Mammary epithelial cell (primary cell): ENCODE measurements at places on chromosomes 5 and 9. TPM values are rescaled to one million over a fixed set of nuclear protein-coding genes. Genes with fewer than 3 reads are reported as not detected.

Gene ADAMTS12
- polyA plus RNA-seq = 7.9 TPM

Gene STING1
- polyA plus RNA-seq = 35.3 TPM

Gene MLANA
- not detected for polyA plus RNA-seq

Gene IRX1
- 29.6 TPM for polyA plus RNA-seq

Gene KCNV2
- not detected for polyA plus RNA-seq

Gene OR1N2
- not detected for polyA plus RNA-seq

Gene DND1
- 0.44 TPM for polyA plus RNA-seq

Gene SPINK4
- polyA plus RNA-seq = not detected

Gene SPATA31C2
- polyA plus RNA-seq = not detected

Gene GFPT2
- 0.15 TPM for polyA plus RNA-seq

Gene TLX3
- polyA plus RNA-seq = not detected

Gene LRRC19
- not detected for polyA plus RNA-seq

Gene BAAT
- polyA plus RNA-seq = 0.02 TPM

Gene EHMT1
- polyA plus RNA-seq = 30.8 TPM

Gene GLRX
- 8.4 TPM for polyA plus RNA-seq

Gene CTXN3
- polyA plus RNA-seq = not detected
